ENCODE measurements at places on chromosomes 5 and 9.
A peak's percentile ranks its signal among the peaks of the same experiment; 100 is the strongest.

- DNase-seq = peak; percentile 42
These were observed 8.0 kb downstream of the SRFBP1 start for GRCh38 chr5:121969660-121970295.

DNA sequence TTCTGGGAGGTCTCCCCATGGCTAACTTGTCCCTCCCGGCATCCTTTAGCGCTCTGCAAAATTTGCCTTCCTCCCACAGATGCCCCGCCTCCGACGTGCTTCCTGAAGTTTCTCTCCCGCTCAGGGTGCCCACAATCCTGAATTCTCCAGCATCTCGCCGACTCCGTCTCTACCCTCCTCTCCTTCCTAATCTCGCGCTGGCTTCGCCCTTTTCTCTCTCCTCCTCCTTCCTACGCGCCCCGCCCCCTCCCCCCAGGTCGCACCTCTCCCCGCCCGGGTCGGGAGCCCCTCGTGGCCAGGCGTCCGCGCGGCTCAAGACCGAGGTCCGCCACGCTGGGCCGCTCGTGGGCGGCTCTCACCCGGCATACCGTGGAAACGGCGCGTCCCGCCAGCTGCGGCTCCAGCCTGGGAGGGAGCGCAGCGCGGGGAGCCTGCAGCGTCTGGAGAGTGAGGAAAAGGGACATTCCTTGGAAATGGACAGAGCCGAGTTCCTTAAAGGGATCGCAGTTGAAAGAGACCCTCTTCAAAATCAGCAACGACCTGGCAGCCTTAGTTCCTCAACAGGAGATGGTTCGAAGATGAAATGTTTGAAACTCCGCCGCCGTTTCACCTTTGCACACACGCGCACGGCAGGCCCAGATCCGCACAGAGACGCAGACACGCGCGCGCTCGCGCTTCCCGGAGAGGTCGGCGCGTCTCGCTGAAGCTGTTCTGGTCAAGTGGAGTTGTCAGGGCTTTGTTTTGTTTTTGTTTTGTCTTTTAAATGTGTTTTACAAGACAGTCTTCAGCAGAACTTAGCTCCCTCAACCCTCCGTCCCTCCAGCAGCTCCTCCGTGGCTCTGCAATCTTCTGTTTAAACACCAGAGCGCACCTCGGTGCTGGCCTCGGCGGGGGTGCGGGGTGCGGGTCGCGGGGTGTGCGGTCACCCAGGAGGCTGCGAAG, 5.0 kb upstream of the IRX2 start:
- DNase-seq = no peak

DNA sequence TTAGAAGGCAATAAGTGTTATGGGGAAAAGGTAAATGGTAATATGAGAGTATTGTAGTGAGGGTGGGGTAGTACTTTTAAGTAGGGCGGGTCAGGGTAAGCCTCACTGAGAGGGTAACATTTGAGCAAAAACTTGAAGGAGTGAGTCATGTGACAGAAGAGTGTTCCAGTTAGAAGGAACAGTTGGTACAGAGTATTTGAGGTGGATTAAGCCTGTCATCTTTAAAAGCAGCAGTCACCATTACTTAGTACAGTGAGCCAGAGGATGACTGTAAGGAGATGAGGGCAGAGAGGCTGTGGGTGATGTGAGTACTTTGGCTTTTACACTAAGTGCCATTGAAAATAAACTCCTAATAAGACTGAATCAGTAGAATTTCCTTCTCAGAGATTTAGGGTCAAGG, 54.8 kb downstream of the UBAP1 start:
- peak; percentile 47 for DNase-seq

GRCh38 chr5:147892696-147893296, 13.5 kb downstream of the C5orf46 start:
- DNase-seq = no peak

DNA sequence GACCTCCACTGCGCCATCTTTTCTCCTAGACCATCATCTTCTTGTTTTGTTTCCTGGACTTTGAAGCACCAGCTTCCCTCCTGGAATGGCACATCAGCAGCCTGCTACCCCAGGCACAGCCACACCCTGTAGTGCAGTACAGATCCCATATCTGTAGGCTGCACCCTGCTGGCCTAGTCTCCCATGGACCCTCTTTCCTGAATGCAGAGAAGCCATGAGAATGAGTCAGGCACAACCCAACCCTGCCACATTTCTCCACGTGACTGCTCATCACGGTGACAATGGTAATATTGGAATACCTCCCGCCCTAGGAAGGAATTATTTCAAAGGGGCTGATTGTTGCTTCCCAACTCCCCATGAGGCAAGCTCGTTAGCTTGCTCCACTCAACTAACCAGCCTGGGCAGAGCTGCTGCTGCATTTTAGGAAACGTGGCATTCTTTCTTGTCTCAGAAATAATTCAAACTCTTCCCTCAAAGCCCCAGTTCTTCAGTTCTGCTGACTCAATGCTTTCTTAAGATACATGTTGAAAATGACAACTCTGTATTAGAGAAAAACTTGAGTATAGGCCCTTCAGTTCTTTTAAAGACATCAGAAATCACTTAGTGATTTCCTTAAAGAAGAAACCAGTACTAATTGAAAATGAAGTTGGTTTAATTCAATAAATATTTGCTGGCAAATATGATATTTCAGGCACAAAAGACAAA, 328.1 kb downstream of the MLLT3 start:
- DNase-seq = no peak

- no peak for DNase-seq
These were observed 344 bp downstream of the NEUROG1 start for GRCh38 chr5:135535420-135535819.

DNA sequence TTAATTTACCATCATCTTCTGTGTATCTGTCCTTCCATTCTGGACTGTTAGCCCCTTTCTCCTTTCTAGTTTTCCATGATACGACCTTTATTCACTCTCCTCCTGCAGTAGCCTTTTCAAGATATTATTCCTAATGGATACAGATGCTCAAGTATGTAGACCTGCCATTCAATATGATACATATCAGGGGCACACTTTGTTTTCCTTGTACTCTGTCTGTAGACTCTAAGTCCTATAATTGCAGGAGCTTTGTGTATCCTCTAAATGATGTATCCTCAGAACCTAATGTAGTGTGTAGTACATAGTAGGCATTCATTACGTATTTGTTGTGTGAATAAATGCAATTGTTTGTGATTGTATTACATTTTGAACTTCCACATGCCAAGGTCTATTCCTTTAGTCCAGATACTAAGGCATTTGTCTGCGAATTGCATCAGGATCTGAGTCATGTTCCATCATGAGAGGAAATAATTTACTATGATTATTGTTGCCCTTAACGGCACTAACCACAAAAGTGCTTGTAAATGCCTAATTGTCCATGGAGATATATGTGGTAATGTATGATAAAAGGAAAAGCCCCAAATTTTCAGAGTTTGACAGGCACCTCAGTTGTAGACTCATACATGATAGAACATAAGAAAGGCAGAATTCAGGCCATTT, 57.1 kb upstream of the IZUMO3 start:
- DNase-seq = no peak

DNA sequence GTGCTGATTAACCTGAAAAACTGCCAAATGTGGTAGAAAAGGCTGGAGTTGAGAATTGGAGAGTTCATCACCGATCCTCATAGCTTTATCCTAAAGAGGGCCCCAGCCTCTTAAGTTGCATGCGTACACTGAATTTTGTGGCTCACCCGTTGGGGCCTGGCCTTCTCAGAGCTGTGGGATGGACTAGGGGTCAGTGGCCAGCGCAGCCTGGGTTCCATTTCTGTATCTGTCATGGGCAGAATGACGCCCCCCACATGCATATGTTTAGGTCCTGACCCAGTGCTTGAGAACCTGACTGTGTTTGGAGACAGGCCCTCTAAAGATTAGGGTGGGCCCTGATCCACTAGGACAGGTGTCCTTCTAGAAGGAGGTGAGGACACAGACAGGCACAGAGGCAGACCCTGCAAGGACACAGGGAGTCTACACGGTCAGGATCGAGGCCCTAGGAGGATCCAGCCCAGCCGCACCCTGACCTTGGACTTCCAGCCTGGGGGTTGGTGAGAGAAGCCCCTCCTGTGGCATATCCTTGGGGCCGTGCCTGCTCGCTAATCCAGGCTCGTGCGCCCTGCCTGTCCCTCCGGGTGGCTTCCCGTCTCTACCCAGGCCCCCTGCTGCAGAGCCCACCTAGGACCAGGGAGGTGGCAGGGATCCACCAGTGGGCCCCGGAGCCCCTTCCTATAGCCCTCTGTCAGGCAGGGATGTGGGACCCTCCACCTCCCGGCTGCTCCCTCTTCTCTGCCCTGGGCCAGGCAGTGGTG, 32.2 kb downstream of the NDUFS6 start:
- no peak for DNase-seq

DNA sequence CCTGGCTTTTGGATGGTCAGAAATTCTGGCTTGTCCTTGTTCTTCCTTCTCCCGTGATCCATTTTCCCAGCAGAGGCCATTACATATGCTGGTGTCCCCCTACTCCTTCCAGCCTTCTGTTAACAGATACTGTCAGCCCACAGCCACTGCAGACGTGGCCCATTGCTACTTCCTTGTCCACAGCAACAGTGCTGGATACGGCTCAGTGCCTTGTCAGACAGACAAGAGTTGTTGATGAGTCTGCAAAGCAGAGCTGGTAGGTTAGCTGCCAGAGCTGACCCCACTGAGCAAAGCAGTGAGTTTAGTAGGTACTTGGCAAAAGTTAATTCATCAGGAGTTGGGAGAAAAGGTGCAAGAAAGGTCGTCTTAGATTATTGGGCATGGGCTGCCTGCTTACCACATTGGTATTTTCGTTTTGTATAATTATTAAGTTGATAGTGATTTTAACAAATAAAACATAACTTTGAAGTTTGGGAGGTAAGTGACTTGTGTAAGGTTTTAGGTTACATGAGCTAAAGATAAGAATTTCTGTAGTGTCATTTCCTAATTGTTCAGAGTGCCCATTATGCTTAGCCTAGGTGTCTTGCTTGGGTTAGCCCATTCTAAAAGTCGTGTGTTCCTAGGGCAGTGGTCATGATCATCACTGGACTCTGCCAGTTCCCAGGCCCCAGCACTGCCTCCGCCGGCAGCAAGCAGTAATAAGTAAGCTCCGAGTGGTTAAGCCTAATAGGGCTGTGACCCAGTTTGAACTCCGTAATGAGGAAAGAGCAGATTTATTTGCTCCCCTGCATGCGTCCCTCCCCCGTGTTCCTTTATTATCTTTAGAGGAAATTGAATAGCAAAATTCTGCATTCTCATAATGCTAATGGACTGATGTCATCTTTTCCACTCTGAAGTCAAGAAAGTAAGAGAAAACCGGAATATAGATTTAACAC, 292.0 kb downstream of the FANCC start:
- peak; percentile 93 for DNase-seq

- DNase-seq = no peak
These were observed 29.4 kb upstream of the N4BP3 start for GRCh38 chr5:178083922-178084321.
